ENCODE measurements at places on chromosomes 16 and 17. TPM values are rescaled to one million over a fixed set of nuclear protein-coding genes. Genes with fewer than 3 reads are reported as not detected.

GRCh38 chr17:28912281-28912937 lies 9.5 kb upstream of the DHRS13 start:
- DNase-seq: no peak

Gene DBNDD1
- 0.47 TPM for total RNA-seq

DNA sequence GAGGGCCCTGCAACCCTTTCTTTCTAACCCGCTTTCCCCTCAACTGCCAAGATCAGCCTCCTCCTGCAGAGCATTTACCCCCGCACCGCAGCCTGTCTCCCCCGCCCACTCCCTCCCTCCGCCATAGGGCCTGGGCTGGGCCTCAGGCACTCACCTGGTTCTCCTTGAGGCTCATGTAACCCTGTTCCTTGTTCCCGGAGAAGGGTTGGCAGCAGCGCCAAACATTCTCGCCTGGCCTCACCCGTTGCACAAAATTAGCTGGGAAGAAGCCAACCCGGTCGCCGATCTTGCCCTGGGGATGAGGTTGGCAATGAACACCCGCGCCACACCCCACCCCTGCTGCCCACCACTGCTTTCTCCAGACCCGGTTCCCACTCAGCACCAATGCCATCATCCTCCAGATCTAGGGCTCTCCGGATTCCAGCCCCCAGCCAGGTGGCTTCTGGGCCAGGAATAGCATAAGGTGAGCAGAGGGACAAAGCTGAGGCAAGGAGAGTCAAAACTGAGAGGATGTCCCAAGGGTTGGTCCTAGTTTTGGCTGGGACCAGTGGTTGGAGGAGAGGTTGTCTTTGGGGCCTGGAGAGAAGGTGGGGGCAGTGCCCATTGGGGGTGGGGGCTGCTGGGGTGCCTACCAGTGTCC lies 12.8 kb downstream of the STAC2 start:
- DNase-seq: no peak

- DNase-seq: no peak
Measured at GRCh38 chr17:4605826-4606225, 21.5 kb downstream of the SMTNL2 start.

DNA sequence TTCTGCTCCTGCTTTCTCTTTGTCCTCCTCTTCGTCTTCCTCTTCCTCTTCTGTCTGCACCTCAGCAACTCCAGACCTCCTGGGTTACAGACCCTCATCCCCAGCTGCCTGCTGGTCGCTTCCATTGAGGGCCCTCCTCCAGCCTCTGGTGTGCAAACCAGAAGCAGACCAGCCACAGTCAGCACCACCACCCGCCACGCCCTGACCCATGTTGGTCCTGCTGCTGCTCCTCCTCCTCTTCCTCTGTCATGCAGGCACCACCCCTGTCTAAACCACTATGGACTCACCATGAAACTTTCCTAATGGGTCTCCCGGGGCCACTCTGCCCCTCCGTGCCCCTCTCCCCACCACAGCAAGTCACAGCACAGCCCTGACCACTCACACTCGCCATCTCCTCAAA lies 11.4 kb upstream of the OGFOD3 start:
- DNase-seq: no peak

GRCh38 chr16:12791340-12791739 lies 12.3 kb downstream of the CPPED1 start:
- no peak for DNase-seq

Gene CYBA
- total RNA-seq: 147 TPM

Gene RUNDC3A
- not detected for total RNA-seq
